AML-193 (cell line): ENCODE measurements at places on chromosomes 16 and 17.

GRCh38 chr17:8745586-8746500 is 1.2 kb upstream of the CCDC42 start:
- peak; percentile 1 for DNase-seq

GRCh38 chr16:58516768-58517107 is 1.4 kb downstream of the SETD6 start:
- no peak for DNase-seq

GRCh38 chr16:68085259-68086071 is at the start of gene NFATC3:
Gene NFATC3, plus strand, starts transcription at chr16:68085370. Its CDS starts 312 bp downstream, at chr16:68085682.
- peak; percentile 88 for DNase-seq

GRCh38 chr16:86878236-86879080 is 300.1 kb downstream of the FOXL1 start:
- no peak for DNase-seq

DNA sequence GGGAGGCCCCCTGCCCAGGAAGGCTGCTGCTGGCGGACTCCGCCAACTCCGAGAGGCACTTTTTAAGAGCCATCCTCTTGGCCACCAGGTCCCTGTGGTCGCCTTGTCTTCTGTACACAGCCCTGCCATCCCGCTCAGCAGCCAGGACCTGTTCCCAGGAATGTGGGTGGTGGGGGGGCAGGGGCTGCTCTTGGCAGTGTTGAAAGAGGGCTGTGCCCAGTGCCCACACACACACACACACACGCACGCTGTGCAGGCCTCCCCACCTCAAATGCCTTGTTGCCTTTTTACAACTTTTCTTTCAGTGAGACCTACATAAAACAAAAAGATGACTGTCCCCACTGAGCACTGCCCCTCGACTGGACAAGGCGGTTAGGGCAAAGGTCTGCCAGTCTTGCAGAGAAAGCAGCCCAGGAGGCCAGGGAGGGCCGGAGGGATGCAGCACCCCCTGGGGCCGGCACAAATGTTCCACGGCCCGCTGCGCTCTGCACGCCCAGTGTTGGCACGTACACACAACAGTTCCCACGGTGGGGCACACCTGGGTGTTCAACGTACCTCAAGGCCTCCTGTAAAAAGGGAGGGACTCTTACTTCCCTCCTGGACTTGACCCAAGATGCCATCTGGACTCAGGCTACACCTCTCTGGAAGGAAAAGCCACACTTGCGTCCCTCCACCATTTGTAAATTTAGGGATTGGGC is 18.5 kb upstream of the PITPNA start:
- DNase-seq, result no peak
